ENCODE measurements at places on chromosomes 6 and 20.

DNA sequence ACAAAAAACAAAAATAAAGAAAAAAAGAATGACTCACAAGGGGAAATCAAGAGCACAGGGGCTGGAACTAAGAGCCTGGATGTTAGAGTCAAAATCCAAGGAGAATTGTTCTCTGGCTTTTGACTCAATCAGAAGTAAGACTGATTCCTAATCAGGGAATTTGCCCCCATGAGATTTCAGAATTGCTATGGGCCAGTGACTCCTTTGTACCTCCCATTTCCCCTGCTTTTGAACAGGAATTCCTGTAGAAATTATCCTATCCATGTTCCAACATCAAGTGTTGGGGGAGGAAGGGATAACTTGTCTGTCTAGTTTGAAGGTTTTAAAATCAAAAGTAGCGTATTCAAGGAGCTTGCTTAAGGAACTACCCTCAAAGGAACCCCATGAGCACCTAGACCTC, 396.7 kb downstream of the CDC5L start:
- no peak for DNase-seq

DNA sequence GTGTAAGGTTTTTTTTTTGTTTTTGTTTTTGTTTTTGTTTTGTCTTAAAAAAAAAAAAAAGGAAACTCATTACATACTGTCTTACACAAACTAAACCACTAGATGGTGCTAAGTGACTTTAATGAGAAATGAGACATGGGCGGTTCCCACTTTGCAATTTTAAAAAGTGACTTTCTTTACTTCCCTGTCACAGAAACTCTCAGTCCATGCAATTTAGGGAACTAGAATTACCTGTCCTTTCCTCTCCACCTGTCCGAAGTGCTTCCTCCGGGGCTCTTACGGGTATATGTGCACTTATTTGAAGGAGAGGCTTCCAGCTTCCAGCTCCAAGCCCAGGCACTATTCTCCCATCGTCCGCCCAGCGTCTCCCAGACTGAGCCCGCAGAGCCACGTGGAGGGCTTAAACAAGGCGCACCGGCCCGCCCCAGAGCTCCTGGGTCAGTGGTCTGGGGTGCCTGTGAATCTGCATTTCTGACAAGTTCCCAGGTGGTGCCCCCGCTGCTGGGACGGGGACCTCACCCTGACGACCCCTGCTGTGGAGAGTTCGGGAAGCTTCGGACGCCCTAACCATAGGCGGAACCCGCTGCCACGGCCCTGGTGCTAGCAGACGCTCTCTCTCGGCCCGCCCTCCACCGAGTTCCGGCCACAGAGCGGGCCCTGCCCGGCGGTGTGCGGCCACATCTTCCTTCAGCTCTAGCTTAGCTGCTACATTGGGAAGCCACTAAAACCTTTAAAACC, 26.1 kb downstream of the BFSP1 start:
- DNase-seq = no peak

DNA sequence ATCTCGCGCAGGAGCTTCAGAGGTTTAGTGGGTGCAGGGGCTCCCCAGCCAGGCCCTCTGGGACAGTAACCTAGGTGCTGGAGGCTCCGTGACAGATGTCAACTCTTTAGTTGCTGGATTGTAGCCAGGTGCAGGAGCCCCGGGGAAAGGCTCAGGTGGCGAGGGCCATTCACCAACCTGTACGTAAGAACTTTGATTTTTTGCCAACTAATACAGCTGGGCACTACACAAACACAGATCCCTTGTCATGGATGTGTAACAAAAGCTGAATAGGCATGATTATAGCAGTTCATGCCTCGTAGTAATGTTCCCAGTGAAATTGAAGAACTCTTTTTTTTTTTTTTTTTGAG, 82.6 kb downstream of the CDC5L start:
- DNase-seq = no peak

- no peak for DNase-seq
Observed at GRCh38 chr6:3296078-3296477, 37.3 kb downstream of the PSMG4 start.

DNA sequence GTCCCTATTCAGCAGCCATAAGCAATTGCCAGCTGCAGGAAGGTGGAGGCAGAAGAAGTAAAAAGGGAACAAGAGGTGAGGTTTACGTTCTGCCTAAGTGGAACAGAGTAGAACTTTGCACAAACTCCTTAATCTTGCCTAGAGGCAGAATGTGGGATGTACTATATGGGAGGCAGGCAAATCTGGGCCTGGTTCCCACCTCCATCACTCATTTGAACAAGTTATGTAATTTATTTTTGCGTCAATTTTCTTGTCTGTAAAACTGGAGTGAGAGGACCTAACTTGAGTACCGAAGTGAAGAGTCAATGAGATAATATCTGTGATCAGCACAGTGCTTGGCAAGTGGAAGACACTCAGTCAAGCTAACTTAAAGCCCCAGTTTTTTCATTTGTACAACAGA, 2.0 kb upstream of the TPBG start:
- no peak for DNase-seq

DNA sequence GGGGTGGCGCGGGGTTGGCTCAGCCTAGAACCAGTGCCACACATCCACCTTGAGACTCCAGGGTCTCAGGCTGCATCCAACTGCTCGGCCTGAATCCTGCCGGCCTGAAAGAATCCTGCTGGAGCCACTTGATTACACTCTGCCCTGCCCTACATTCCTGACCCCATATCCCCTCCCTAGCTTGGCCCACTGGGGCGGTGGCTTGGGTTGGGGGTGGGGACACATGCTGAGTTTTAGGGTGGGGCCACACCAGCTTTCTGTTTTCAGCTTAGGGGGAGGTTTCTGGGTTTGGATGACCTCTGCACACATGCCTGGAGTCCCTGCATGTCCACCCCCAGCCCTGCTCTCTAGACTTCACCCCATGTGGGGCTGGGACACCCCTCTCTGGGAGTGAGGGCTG, 6.8 kb downstream of the ITPR3 start:
- DNase-seq = no peak

- DNase-seq = no peak
Observed at GRCh38 chr6:51049983-51050877, 231.6 kb downstream of the TFAP2B start.

GRCh38 chr6:157035546-157035945, 258.4 kb downstream of the ARID1B start:
- no peak for DNase-seq

GRCh38 chr6:26233649-26234420, 131.2 kb upstream of the BTN3A2 start:
- DNase-seq = no peak

DNA sequence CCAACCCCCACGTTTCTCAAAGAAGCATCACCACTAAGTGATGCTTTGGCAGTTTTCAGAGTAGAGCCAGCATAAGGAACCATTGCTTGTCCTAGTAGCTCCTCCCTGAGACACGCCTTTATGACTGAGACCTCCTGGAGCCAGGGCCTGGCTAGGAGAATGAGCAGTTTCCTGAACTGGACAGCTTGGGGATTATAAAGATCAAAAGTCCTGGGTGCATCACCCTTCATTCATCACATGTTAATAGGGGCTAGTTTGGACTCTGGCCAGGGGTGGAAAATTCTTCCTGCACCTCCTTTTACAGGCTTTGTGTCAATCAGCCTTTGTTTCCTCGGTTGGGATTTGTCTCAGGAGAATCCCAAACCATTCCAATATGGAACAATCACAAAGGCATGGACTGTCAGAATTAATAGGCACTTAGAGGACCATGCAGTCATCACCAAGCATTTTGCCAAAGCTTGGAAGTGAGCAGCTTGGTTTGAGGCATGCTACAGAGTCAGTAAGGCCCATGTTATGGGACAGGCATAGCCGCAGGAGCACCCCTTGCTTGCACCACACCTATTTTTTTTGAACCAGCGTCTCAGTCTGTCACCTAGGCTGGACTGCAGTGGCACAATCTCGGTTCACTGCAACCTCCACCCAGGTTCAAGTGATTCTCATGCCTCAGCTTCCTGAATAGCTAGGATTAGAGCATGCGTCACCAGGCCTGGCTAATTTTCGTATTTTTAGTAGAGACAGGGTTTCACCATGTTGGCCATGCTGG, 64.9 kb upstream of the TGM3 start:
- no peak for DNase-seq

- no peak for DNase-seq
Observed at GRCh38 chr6:148671085-148671484, 75.7 kb upstream of the UST start.

- no peak for DNase-seq
Observed at GRCh38 chr20:4966826-4967751, 34.2 kb downstream of the SLC23A2 start.

DNA sequence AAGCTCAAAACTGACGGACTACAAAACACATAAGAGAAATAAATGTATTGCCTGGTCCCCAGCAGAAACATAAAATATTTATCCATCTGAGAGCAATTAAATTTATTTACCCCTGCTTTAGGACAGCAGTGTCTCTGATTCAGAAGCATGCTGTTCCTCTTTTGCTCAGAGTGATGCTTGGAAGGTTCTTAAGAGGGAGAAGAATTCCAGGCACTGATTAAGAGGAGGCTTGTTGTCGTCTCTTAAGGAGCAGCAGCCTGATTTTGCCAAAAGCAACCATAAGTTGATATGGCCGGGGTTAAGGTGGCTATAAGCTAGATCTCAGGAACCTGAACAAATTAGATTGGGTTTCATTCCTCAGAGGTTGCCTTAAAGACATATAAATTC, 25.8 kb downstream of the CAP2 start:
- DNase-seq = no peak

DNA sequence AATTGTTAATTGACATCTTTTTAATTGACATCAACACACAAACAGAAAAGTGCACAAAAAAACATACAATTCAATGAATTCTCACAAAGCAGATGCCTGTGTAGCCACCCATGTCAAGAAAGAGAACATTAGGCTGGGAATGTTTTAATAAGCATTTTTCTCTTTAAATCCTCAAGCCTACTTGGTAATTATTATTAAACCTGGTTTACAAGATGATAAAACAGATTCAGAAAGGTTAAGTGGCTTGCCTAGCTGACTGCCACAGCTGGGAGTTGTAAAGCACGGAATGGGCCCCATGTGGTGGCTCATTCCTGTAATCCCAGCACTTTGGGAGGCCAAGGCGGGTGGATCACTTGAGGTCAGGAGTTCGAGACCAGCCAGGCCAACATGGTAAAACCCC, 90.0 kb upstream of the AKAP12 start:
- no peak for DNase-seq

- DNase-seq = no peak
Observed at GRCh38 chr6:168601111-168601510, 160.1 kb downstream of the SMOC2 start.

DNA sequence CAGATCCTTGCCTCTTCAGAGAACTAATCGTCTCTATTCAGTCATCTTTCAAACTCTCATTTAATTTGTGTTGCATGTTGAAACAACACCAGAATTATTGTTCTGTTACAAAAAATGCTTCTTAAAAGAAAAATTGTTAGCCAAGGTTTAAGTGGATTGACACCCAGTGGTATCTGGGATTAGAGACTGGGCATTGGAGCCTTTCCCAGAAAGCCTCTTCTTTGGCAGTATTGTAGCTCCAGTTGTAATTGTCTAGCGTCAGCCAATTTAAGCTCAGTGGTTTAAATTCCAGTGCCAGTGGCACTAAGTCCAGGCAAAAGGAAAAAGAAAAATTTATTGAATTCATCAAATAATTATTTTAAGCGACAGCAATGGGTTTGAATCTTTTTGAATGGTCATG, 801 bp downstream of the CCDC28A start:
- no peak for DNase-seq

DNA sequence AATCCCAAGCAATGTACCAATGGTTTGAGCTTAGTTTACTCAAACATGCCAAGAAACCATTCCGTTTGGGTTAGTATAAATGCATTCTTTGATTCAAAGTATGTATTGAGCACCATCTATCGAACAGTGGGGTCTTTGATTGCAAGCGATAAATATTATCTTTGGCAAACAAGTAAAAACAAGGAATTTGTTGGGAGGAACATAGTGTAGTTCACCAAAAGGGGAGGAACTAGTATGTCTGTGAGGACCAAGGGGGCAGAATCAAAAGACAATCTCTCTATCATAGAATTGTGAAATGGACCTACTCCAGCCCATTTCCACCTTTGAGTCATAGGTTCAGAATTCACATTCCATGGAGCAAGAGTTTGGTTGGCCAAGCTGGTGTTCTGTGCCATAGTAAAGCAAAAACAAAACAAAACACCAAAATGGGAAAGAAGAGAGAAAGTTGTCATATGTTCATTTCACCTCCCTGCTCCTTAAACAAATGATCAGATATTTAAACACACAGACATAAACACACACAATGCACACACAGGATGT, 266.0 kb downstream of the TSHZ2 start:
- DNase-seq = no peak

- DNase-seq = no peak
Observed at GRCh38 chr6:101178748-101179147, 214.8 kb upstream of the GRIK2 start.

DNA sequence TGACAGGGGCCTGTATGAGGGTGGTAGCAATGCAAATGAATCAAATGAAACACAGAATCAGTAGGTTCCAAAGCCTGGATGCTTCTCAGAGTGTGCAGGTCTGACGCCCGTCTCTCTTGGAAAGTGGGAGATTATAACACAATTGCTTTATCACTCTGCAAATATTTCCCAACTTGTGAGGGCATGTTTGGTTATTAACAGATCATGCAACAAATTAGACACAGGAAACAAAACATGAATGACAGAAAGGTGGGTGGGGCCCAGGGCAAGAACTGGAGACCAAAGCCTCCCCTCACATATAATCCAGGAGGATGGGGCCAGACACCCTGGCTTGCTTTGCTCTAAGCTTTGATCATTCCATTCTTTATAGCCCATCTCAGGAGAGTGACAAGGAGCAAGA, 108.6 kb upstream of the MRPS10 start:
- no peak for DNase-seq

DNA sequence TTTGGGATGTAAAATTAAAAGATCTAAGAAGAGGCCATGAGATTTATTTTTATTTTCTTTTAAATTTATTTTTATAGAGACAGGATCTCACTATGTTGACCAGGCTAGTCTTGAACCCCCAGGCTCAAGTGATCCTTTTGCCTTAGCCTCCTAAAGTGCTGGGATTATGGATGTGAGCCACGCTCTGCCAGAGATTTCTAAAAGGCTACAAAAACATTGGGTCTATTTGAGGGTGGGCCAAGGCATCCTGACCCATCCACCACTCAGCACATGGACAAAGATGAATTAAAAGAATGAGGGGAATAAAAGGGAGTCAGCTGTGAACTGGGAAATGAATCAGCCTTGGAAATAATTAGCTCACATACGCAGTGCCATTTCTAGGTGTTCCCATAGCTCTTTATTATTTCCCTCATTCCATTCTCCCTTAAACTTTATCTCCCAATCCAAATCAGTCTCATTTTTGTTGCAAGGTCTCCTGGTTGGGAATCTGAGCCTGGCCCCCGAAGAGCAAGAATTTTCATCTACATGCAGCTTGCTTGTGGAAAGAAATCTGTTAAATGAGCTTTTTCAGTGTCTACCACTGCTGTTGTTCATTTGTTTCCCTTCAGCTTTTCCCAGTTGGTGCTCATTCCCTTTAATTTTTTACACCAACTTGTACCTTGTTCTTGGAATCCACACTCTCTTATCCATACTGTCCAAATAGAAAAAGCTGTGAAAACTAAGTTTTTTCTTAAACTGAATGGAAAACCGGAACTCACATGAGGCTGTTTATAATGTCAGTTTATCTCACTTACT, 66.9 kb downstream of the MKKS start:
- no peak for DNase-seq

- no peak for DNase-seq
Observed at GRCh38 chr6:163712566-163712961, 298.0 kb downstream of the QKI start.

Measured in cerebellar nuclear complex (tissue), 1 donor.